ENCODE measurements at places on chromosomes 1 and 21.

GRCh38 chr21:46414965-46415275 is 43.8 kb upstream of the DIP2A start:
- DNase-seq = no peak

- DNase-seq = no peak
Measured at GRCh38 chr1:154154534-154155191, at the start of gene NUP210L. NUP210L (minus strand) TSS chr1:154155073.

DNA sequence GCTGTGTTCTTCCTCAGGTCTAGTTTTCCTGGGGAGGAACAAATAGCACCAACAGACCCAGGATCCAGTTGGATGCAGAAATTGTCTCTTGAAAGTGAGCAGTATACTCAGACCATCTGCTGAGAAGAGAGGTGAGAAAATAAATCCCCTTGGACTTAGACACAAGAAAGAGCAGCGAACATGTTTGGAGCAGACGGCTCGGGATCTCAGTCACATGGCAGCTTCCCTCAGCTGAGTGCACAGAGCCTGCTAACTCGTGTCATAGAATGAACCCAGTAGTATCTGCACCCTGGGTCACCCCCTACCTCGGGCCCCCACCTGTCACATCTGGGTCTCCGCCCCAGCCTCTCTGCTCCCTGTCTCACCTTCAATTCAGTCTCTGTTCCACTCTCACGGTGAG is 115.6 kb downstream of the CCDC185 start:
- DNase-seq = no peak

GRCh38 chr1:237961754-237962153 is 71.0 kb upstream of the ZP4 start:
- no peak for DNase-seq

DNA sequence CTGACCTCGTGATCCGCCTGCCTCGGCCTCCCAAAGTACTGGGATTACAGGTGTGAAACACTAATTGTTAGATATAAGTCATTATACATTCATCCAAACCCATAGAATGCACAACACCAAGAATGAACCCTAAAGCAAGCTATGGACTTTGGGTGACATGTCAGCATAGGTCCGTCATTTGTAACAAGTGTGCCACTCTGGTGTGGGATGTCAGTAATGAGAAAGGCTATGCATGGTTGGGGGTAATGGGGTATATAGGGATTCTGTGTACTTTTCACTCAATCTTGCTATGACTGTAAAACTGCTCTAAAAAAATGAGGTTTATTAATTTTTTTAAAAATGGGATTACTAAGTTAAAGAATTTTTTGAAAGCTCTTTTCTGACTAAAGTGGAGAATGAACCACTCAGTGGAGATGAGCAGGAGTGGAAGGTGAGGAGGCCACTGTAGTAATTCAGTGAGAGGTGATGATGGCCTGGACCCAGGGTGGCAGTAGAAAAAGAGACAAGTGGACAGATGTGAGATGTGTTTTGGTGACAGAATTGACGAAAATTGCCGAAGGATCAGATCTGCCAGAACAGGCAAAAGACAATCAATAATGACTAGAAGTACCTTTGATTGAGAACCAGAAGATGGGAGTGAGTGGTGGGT is 21.3 kb upstream of the S1PR1 start:
- DNase-seq = no peak

DNA sequence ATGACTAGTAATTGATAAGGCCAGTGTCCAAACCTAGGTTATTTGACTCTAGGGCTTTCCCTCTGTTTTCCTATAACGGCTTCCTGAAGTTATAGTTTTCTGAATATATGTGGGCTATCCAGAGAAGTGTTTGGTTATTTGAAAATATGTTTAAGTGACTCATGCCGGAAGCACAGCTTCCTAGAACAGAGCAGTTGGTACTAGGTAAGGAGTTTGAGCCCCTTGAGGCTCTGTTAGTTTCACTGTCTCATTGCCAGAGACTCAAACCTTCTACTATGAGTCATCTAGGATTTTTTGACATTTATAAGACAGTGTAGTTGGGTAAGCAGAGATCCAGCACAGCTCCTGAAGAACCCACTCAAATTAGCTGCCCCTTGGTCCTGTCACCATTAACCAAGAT is 27.1 kb upstream of the LEPR start:
- no peak for DNase-seq
